ENCODE measurements at places on chromosomes 7 and 10.

DNA sequence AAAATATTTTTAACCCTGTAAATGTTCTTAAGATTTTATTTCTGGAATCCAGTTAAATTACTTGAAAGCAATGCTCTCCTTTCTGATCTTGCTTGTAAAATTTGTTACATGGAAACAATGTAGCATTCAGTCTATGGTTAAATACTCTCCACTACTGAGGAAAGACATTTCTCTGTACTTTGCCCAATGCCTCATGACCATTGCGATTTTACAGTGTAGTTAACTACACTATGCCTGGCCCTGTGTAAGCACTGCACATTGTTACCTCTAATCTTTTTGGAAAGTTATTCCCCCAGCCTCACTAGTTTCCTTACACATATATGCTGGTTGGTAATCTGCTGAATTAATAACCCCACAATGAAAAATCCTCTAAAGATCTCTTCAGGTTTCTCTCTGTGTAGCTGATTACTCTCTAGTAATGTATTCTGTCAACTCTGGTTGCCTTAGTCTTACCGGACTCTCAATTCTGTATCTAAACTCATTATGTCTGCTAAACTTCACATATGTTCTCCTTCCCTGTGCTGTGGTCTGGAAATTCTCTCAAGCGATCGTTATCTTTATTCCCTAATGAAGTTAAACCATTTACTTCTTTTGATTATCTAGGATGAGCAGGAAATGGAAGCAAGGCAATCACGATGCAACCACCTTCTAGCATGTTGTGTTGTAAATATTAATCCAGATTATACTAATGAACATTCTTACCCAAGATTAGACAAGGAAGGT lies 58.7 kb upstream of the TMEM106B start:
- DNase-seq, result no peak

DNA sequence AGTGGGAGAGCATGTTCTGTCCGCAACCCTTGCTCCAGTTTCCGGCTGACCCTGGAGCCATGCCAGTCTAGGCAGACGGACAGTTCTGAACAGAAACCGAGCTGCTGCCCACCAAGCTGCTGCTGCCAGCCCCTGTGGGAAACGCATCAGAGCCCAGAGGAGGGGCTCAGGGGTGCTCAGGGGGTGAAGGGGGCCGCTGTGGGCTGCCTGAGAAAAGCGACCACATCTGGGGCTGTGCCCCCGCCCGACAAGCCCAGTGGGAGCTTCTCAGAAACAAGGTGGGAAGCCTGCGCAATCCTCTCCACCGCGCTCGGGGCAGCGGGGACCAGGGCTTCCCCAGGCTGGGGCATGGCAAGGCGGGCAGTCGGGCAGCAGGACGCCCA lies 38.8 kb upstream of the CFAP46 start:
- DNase-seq, result no peak

- DNase-seq, result no peak
Measured at GRCh38 chr10:48957361-48958151, 17.9 kb upstream of the LRRC18 start.

GRCh38 chr10:43264344-43264964 lies 2.4 kb downstream of the RASGEF1A start:
- no peak for DNase-seq

- no peak for DNase-seq
Measured at GRCh38 chr10:86952106-86952505, 5.3 kb downstream of the MMRN2 start.

DNA sequence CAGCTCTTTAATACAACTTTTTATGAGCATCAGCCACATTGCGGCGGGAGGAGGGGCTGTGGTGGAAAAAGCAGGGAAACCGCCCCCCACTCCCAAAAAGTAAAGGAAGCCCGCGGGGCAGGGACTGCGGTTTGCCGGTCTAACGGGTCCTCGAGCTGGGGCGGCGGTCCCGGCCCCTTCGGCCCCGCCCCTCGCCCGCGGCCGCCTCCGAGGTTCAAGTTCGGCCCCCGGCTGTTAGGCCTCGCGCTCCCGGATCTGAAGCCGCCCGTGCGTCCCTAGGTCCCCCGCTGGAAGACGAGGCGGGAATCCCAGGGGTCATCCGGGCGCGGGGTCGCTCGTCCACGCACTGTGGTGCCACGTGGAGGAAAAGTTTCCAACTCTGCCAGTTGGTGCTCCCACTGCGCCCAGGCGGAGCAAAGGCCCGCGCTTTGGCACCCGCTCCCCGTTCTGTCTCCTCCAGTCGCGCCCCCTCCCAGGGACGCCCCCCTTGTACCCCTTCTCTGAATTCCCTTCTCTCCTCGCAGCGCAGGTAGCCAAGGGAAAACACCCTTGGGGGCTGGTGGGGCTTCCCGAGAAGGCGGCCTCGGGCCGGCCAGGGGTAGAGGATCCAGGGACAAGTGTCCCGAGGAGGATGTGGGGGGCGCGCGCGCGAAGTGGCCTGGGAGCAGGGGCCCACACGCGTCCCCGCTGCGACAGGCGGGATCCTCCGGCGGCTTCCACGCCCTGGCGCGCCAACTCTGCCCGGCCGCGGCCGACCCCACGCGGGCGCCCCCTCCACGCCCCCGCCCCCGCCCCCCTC lies 798 bp upstream of the AUTS2 start:
- DNase-seq, result no peak

DNA sequence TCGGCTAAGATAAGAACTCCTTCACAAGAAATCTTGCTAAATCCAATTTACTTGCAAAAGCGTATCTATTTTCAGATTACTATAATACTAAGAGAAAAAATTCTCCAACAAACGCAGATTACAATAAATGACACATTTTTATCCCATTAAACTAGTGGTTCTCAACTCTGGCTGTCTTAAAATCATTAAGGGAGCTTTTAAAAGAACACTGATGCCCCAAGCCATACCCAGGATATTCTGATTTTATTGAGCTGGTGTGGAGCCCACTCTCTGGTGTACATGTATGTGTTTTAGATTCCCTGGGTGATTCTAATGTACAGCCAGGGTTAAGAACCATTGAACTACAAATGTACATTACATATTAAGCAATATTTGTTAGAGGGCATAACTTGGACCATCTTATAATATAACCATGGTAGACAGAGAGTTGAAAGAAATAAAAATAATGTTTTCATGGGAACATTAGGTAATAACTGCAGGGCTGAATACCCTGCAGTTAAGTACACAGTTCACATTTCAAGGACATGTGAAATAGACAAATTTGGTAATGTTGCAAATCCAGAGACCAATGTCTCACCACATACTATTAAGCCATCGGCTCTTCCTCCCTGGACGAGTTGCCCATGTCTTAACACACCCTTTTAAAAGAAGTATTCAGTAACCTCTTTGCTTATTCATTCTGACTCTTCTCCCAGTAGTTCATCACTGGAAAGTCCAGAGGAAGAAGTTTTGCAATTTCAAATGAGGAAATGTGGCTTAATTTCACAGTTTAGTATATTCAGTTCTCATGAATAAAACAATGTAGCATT lies 6.2 kb downstream of the GSAP start:
- DNase-seq, result no peak
